Kidney (tissue), 22 donors: ENCODE measurements at places on chromosomes 5 and 9.

DNA sequence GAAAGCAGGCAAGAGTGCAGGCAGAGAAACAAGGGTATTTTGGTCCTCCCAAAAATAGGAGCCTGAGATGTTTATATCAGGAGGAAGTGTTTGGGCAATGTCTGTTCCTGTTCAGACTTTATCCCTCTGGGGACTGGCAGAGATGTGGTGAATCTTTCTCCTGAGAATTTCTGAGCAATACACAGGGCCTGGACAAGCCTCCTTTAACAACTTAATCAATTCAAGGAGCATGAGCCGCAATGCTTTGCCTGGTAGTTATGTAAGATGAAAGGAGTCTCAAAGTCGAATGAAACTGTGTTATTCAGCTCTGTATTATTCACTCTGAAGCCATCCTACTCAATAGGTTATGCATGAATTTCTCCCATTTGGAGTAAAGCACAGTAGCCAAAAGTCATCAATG is 365.6 kb downstream of the MAN2A1 start:
- no peak for DNase-seq

DNA sequence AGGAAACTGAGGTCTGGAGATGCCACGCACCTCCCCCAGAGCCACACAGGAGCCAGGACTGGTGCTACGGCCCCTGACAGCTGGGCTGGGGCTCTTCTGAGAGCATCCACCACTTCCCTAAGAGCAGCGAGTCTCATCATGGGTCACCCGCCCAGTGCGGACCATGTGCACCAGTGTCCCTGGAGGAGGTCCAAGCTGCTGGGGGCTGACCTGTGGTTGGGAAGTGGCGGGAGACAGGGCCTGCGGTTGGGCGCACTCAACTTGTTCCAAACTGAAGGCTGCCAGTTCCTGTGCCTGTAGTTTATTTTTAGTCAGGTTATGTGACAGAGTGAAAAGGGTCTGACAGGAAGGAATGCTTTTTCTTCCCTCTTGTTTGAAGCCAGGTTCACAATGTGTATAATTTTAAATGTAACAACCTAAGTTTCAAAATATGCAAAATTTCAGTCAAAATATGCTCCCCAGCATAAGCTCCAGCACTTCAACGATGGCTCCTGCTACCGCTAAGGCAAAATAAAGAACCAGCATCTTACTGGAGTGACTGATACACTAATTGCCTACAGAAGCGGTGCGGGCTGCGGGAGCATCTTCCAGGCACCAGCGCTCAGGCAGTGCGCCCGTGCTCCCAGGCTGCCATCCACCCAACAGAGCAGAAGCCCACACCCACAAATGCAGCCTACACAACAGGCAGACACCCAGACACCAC is 14.8 kb downstream of the BARHL1 start:
- DNase-seq, result no peak

DNA sequence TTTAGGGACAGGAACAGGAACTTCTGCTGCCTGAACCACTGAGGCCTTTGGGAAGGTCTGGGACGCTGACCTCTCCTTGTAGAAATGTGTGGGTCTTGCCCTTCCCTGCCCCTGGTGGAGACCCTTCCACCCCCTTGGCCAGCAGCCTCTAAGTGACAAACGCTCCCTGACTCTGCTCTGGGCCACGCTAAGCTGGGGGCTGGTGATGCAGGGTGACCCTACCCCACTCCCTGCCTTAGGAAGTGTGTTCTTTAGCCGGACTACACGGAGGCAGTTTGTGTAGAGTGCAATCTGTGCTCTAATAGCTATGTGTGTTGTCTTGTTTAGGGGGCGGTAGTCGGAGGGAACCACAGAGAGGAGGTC is 123.0 kb downstream of the COL23A1 start:
- no peak for DNase-seq

GRCh38 chr9:131835151-131835910 is 95.5 kb upstream of the RAPGEF1 start:
- peak; percentile 91 for DNase-seq

- DNase-seq, result peak; percentile 79
These were observed 46.7 kb downstream of the POC5 start for GRCh38 chr5:75670577-75670976.

GRCh38 chr5:95591490-95591901 is 28.4 kb upstream of the GPR150 start:
- DNase-seq, result no peak

- no peak for DNase-seq
These were observed 4.4 kb upstream of the DIAPH1 start for GRCh38 chr5:141623186-141623585.

- no peak for DNase-seq
These were observed 15.5 kb downstream of the IGIP start for GRCh38 chr5:140141241-140141640.

DNA sequence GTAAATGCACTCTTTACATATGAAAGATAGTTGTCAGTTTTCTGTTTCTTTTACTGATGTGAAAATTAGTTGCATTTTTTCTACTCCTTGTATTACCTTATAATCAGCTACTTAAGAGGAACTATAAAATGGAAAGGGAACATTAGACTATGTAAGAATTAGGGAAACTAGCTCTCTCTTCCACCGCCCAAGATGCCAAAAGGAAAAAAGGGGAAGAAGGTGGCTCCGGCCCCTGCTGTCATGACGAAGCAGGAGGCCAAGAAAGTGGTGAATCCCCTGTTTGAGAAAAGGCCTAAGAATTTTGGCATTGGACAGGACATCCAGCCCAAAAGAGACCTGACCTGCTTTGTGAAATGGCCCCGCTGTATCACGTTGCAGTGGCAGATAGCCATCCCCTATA is 15.2 kb upstream of the HOMER1 start:
- DNase-seq, result no peak

DNA sequence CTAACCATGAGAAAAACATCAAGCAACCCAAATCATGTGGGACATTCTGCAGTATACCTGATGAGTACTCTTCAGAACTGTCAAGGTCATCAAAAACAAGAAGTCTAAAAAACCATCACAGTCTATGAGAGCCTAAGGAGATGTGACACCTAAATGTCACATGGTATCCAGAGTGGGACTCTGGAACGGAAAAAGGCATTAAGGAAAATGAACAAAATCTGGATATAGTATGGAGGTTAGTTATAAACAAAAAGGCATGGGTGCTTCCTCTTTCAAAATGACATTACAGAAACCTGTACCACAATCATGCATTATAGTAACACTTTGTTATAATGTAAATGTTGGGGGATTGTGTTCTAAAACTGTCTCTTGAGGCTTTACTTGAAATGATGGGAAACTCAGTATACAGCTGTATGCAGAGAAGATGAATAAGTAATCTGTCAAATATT is 47.4 kb downstream of the PRKACG start:
- DNase-seq, result no peak

- no peak for DNase-seq
These were observed 78.2 kb upstream of the ADCY2 start for GRCh38 chr5:7317751-7318150.

DNA sequence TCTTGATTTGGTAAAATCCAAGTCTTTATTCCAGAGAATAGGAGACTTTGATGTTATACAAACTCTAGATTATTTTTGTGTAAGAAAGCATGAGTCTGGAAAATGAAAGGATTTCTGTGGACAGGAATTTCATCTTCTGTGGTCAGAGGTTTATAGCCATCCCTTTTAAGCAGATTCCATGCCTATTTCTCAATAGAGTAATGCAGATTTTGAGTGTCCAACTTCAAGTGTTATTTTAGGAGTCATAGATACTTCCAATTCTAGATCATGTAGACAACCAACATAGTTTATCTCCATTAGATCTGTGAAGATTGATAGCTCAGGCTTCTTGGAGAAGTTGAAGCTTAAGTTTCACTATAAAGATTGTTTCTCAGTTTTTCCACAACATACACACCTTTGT is 379.7 kb downstream of the PSAT1 start:
- no peak for DNase-seq
